MV-4-11 (cell line): ENCODE measurements at places on chromosomes 7 and 10.

GRCh38 chr10:72045586-72045985 lies 42.8 kb downstream of the SPOCK2 start:
- DNase-seq, result no peak

- peak; percentile 44 for DNase-seq
Observed at GRCh38 chr10:17216901-17217395, 11.1 kb upstream of the VIM start.

- DNase-seq, result no peak
Observed at GRCh38 chr7:156139112-156139511, 326.8 kb upstream of the SHH start.

- peak; percentile 35 for DNase-seq
Observed at GRCh38 chr7:94395141-94396036, 694 bp downstream of the COL1A2 start.

DNA sequence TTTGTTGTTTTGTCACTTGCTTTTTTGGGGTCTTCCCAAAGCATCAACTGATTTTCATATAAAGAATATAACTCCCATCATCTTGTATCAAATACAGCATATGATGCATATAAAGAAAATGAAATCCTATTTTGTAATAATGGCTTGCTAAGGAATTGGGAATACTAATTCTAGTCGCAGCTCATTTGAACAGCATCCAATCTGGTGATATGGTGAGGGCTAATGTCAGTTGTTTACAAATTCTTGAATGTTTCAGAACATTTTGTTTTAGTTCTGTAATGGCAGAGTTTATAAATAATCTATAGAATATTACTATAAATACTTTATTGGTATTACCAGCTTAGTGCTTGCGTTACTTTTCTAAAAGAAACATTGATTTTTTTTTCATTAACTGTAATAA lies 8.9 kb downstream of the PALS2 start:
- DNase-seq, result no peak

- DNase-seq, result no peak
Observed at GRCh38 chr10:63115732-63116383, 17.3 kb upstream of the NRBF2 start.

DNA sequence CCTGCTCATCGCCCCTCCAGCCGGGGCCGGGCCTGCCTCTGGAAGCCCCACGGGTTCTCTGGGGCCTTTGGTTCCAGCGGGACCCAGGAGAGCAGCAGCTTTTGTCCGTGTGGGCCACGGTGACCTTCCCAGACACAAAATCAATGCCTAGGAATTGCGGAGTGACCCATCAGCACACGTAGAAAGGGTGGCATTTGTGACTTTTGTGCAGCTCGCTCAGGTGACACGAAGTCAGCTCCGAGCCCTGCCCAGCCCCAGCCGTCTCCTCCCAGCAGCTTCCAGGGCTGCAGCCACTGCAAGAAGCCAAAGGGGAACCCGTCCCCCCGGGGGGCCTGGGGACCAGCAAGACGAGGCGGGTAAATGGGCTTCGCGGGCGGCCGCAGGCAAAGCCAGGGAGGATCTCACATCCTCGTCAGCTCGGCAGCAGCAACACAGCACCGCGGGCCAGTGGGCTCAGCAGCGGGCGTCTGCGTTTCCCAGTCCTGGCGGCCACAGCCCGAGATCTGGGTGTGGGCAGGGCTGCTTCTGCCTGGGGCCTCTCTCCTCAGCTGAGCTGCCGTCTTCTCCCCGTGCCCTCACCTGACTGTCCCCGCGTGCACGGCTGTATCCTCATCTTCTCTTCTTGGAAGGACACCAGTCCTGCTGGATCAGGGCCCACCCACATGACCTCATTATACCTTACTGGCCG lies 88.5 kb downstream of the PAXIP1 start:
- no peak for DNase-seq

- no peak for DNase-seq
Observed at GRCh38 chr7:128422842-128423241, 13.1 kb upstream of the IMPDH1 start.

- DNase-seq, result peak; percentile 68
Observed at GRCh38 chr7:17009007-17009719, 127.4 kb upstream of the AGR3 start.

GRCh38 chr7:99559175-99559915 lies 903 bp downstream of the ZNF655 start:
- DNase-seq, result no peak

DNA sequence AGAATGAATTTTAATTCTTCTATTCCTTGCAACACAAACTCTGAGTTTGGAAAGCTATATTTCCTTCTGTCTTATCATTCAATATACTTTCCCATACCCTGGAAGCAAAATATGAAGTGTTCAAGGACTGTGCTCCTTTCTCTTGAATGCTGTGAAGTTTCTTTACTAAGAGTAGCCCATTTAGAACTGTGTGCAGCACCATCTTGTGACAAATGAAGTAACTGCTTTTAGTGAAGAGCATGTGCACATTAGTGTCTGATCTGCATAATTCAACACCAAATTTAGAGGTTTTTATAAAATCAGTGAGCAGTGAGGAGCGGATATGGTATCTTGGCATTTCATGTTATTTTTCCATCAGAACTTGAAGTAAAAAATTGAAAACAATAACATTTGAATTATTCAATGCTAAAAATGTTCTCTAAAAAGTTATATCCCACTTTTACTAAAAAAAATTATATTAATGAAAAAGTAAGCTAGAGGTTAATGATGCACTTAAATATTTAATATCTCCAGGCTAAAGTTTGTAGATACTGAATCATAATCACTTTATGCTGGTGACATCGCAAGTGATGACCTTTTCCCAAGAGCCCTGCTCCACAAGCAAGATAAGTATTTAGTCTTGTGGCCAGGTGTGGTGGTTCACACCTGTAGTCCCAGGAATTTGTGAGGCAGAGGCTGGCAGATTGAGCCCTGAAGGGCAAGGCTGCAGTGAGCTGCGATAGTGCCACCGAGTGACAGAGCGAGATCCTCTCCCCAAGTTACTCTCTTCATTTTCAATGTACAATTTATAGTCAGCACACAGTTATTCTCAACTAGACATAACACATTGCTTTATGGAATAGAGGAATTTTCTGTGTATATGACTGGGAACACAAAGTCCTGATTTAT lies 108.8 kb upstream of the PCLO start:
- peak; percentile 12 for DNase-seq

DNA sequence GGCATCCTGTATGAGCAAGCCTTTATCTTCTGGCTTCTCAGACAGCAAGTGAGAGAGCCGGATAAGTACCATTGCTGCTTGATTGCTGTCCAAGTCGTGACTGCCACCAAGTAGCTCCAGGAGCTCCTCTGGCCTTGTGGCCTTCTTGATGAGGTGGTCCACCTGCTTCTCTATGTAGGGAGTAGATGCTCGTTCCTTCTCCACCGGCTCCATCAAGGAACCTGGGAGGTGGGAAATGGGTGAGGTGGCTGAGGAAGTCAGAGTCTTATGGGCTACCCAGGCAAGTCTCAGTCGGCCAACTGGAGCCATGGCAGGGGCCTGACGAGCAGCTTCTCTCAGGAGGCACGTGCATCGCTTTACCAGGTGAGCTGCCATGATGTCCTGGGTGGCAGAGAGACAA lies 2.6 kb downstream of the TBRG4 start:
- DNase-seq, result no peak

DNA sequence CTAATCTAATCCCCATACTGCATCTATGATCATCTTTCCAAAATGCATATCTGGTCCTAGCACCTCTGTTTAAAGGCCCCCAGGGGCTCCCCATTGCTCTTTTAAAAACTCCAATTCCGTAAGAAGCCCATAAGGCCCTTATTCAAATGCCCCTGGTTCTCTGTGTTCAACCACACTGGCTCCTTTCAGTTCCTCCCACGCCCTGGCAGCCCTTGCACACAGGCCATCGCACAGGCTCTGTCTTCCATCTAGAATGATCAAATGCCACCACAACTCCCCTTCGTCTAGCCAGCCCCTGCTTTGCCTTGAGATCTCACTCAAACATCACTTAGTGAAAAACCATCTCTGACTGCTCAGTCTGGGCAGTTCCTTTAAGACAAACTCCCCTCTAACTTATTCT lies 112.9 kb upstream of the LYZL2 start:
- DNase-seq, result peak; percentile 76

DNA sequence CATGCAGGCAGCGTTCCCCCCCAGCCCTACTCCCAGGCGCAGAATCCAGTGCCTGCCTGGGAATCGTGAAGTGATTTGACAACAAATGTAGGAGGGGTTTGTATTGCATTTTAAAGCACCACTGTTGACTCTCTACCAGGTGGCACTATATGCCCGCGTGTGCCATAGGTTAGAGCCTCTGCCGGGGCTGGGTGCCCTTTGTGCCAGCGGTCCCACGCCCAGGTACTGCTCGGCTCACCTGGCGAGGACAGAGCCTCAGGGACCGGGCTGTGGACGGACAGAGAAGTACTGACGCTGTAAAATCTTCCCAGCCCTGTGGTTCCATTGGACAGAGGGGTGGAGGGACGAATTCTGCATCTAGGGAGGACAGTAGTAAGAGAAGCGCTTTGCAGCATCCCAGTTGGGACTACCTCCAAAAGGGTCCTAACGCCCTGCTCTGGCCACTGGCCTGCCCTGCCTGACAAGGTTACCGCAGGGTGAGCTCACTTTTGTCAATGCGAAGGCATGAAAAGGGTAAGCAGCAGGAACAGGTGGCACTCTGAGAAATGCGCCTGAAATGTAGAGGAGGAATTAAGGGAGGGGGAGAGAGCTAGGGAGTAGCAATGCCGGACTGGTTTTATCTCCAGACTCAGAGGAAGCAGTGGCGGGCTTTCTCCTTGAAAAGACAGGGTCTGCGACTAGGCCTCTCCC lies 788 bp upstream of the CACNA2D1 start:
- DNase-seq, result no peak

- no peak for DNase-seq
Observed at GRCh38 chr7:95472581-95473161, 13.1 kb upstream of the ASB4 start.

GRCh38 chr7:7791523-7791922 lies 73.1 kb upstream of the RPA3 start:
- DNase-seq, result no peak

GRCh38 chr10:91493313-91493712 lies 83.2 kb downstream of the HECTD2 start:
- peak; percentile 3 for DNase-seq

GRCh38 chr7:129773328-129773731 lies 161.8 kb downstream of the NRF1 start:
- no peak for DNase-seq

DNA sequence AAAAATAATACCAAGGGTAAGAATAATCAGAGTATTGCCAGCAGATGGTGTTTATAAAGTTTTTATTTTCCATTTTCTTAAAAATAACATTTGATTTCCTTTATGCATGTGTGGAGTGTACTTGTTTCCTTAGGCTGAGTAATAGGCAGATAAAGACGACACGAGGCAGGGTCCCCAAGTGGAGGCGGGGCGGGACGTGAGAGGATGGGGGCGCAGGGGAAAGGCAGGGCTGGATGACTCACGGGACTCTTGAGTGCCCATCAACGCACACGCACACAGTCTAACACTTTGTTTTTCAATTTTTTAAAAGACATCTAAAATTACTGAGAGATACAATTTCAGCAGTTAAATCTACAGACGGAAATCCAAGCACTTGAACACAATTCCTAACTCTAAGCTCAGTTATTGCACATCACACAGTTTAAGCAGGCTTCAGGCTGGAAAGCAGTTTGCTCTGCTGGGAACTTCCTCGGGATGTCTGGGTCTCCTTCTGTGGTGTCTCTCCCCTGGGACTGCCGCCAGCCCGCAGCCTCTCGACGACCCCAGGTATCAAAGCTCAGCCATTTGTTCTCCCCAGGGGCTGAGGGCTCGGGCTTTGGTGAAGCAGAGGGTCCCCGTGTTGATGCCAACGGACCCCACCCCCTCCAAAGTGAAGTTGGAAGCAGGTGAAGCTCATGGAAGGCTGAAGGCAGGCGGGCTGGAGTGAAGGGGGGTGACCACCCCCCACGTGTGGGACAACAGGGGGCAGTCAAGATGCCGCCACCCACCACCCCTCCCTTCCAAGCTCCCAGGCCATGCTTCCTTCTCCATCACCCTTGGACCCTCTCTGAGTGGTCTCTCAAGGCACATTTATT lies 29.1 kb downstream of the SPOCK2 start:
- DNase-seq, result no peak

- DNase-seq, result peak; percentile 48
Observed at GRCh38 chr7:142496545-142496991, 238.7 kb upstream of the PRSS58 start.

GRCh38 chr10:3499120-3499519 lies 285.9 kb downstream of the KLF6 start:
- no peak for DNase-seq

DNA sequence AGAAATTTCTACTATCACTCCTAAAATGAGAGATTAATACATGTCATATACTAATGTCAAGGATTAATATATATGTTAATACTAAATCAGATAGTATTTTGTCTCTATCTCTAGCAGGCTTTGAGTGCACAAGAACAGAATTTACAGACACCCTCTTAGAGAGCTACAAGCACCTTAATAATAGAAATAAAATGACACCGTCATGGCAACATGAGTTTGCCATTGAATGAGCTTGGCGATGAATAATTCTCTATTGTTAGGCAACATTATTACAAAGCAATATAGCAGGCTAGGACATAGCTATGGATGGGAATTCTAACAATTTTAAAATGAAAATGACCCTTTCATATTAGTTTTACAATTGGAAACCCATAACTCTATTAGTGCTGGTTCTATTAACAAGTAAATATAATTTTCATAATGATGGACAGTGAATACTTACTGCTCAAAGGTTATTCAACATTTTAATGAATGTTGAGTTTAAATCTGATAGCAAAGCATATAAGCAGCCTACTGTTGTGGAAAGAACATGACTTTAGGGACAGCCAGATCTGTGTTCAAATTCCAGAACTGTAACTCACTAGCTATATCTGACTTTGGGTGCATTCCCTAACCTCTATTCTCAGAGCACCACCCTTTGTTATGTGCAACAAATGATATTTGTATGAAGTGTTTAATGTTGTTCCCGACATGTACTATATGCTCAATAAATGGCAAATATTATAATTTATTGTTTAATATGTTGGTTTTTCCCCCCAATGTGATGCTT lies 184.5 kb upstream of the DKK1 start:
- DNase-seq, result no peak

DNA sequence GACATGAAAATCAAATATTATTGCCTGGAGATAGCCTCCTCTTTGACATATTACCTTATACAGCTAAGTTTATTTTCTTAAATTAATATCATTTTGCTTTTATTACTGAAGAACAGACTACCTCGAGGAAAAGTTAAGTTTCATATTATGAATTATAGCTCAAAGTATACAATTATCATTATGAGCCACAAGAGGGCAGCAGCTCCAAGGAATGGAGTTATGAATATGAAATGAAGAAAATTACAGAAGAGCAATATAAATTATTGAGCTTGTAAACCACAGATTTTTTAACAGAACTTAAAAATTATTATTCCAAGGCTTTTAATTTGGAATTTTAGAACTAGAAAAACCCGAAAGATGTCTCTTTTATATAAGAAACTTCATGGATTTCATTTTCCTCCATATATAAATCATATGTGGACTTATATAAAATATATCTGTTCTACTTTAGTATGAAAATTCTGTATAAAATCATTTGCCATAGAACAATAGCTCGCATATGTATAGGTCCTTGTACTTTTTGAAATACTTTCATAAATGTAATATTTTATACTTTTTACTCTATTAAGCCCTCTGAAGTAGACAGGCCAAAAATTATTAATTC lies 40.1 kb downstream of the IQUB start:
- no peak for DNase-seq
